ENCODE measurements at places on chromosomes 6 and 20. TPM values are rescaled to one million over a fixed set of nuclear protein-coding genes. Genes with fewer than 3 reads are reported as not detected.

The GLP1R gene
- not detected for total RNA-seq

The SIRPB2 gene
- not detected for total RNA-seq

The TMC2 gene
- not detected for total RNA-seq

The LY86 gene
- total RNA-seq, result not detected

The SLC16A10 gene
- not detected for total RNA-seq

The KIF13A gene
- 13.5 TPM for total RNA-seq

The FANCE gene
- total RNA-seq, result 2.6 TPM

The HLA-DRB5 gene
- not detected for total RNA-seq

The HTR1E gene
- not detected for total RNA-seq

The CDS2 gene
- 17.8 TPM for total RNA-seq

The FUT9 gene
- not detected for total RNA-seq

The RFX6 gene
- total RNA-seq, result not detected

All from cardiac atrium fibroblast (primary cell).